ENCODE measurements at places on chromosomes 6 and 20.

GRCh38 chr6:1379017-1379787 is 10.2 kb upstream of the FOXF2 start:
- DNase-seq, result no peak

GRCh38 chr6:32807020-32807580 is 9.7 kb downstream of the HLA-DOB start:
- no peak for DNase-seq

DNA sequence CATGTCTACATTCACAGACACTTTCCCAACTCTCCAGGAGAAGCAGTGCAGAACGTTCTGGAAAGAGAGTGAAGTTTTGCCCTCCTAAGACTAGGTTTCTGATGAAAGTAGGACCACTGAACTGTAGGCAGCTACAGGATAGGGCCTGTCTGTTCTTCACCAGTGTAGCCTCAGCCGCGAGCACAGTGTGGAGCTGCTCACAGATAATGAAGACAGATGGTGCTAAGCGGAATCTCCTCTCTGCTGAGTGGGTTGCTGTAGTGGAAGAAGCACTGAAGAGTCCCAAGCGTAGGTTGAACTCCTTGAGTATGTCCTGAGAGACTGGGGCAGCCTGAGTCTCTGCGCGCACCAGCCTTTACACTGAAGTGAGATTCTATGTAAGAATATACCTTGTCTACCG is 170.2 kb downstream of the PACRG start:
- DNase-seq, result no peak

- DNase-seq, result no peak
These were observed 11.7 kb upstream of the HCK start for GRCh38 chr20:32040142-32040953.

- no peak for DNase-seq
These were observed 59.9 kb downstream of the ENPP1 start for GRCh38 chr6:131867744-131868143.

DNA sequence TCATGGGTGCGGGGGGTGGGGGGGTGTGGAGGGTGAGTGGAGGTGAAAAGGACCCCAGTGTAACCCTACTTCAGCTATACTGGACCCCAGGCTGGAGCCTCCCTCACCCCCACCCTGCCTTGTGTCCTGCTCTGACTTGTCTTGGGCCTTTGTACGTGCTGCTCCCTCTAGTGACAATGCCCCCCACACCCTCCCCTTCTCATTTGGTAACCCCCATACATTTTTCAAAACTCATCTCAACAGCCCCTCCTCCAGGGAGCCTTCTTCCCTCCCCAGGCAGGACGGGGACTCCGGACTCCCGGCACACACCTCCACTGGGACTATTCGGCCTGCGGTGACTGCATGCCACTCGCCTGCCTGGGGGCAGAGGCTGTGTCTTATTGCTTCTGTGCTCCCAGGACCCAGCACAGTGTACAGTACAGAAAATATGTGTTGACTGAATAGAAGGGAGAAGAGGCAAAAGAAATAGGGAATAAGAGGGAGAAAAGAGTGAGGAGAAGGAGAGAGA is 108.2 kb downstream of the VEGFA start:
- DNase-seq, result no peak

DNA sequence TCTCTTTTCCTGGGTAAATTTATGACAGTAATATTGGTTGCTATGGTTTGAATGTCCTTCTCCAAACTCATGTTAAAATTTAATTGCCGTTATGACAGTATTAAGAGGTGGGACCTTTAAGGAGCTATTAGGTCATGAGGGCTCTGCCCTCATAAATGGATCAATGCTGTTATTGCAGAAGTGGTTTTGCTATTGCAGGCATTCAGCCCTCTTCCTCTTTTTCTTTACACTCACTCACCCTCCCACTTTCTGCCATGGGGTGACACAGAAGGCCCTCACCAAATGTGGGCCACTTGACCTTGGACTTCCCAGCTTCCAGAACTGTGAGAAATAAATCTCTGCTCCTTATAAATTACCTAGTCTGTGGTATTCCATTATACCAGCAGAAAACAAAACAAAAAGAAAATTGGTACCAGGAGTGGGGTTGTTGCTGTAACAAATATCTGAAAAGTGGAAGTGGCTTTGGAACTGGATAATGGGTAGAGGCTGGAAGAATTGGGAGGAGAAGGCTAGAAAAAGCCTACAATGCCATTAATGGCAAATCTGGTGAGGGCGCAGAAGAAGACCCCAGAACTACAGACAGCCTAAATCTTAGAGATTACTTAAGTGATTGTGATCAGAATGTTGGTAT is 24.8 kb upstream of the IGF2R start:
- no peak for DNase-seq

DNA sequence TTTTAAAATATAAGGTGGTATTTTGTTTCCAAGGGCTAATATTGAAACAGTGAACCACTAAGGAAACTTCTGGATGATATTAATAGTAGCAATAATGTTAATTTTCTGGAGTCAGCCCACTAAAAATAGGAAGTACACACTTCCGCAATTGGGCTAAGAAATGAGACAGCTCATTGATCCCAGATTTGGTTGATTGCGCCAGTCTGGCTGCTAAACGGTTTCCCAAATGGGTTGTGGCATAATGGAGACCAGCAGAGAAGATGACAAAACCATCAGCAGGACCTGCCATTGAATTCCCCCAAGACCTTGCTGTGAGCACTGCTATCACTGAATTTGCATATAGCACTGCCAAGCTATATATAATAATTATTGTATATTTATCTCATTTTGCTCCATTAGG is 71.2 kb upstream of the SGK1 start:
- no peak for DNase-seq

DNA sequence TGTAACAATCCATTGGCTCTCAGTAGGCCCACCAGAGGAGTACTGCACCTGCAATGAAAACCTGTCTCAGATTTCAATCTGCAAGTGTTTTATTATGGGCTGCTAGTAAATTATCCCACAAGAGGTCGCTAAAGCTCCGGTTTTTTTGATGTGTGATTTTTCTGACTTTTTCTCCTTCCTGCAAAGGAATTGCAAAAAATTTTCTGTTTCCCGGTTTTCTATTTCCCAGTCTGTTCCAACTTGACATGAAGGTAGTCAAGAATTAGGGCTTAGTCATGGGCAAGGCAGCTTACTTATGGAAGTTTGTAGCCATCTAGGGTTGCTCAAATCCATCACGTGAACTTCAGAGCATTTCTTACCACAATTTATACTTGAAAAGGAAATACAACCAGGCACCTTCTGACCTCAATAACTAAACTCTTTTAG is 38.5 kb upstream of the AHI1 start:
- peak; percentile 46 for DNase-seq

- DNase-seq, result no peak
These were observed 17.1 kb downstream of the TMEM30A start for GRCh38 chr6:75267461-75267860.

DNA sequence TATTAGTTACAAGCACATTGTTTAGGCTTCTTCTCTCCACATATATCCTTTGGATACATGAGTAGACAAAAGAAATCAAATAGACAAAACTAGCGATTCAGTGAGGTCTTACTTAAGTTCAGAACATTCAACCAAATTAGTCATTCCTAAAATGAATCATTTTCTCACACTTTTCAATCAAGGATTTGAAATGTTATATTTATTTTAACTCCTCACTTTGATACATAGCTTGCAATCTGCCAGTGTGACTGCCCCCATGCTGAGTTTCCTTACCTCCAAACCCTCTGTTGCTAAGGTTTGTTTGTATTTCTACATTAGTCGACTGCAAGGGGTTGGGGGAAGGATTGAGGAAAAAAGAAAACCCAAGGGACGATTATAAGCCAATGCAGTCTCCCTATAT is 3.5 kb upstream of the MOXD1 start:
- no peak for DNase-seq

Data from NCI-H748 treated with DMSO at 0.1 percent for 48 hours (cell line).